ENCODE measurements at places on chromosomes 11 and 22. TPM values are rescaled to one million over a fixed set of nuclear protein-coding genes. Genes with fewer than 3 reads are reported as not detected.

Gene MS4A10
- 0.11 TPM for polyA plus RNA-seq

Gene OR2AT4
- not detected for polyA plus RNA-seq

Gene H19
- polyA plus RNA-seq, result 1,541 TPM

Gene BTG4
- not detected for polyA plus RNA-seq

Gene OR6A2
- not detected for polyA plus RNA-seq

Gene SCN4B
- 4.0 TPM for polyA plus RNA-seq

Gene MPZL3
- 1.2 TPM for polyA plus RNA-seq

Gene PARVA
- 20.3 TPM for polyA plus RNA-seq

Gene CFAP300
- polyA plus RNA-seq, result 2.5 TPM

Gene NXPE4
- 0.34 TPM for polyA plus RNA-seq

Gene APOBEC3C
- polyA plus RNA-seq, result 6.5 TPM

Gene LRRC74B
- polyA plus RNA-seq, result not detected

Gene SLC37A2
- polyA plus RNA-seq, result 0.64 TPM

Gene GLYAT
- 0.06 TPM for polyA plus RNA-seq

Gene HEPN1
- 0.28 TPM for polyA plus RNA-seq

Gene OR5P2
- polyA plus RNA-seq, result not detected

Gene RBM4
- 103 TPM for polyA plus RNA-seq

Gene ELFN2
- 0.03 TPM for polyA plus RNA-seq

Gene C22orf42
- polyA plus RNA-seq, result not detected

Gene CCDC83
- not detected for polyA plus RNA-seq

All from adipose tissue (tissue), 3 donors.